IMR-90 (cell line): ENCODE measurements at places on chromosomes 2 and 18. TPM values are rescaled to one million over a fixed set of nuclear protein-coding genes. Genes with fewer than 3 reads are reported as not detected.

The SLC11A1 gene
- under 0.01 TPM in 2 replicates for total RNA-seq

The TWIST2 gene
- total RNA-seq: 9.3 and 14.7 TPM in 2 replicates

The UBE2F gene
- 44.6 and 59.4 TPM in 2 replicates for total RNA-seq

The DPYSL5 gene
- total RNA-seq: not detected in 2 replicates
